ENCODE measurements at places on chromosomes 2 and 18. TPM values are rescaled to one million over a fixed set of nuclear protein-coding genes. Genes with fewer than 3 reads are reported as not detected.

- DNase-seq: no peak
Measured at GRCh38 chr2:179248024-179248348, 16.6 kb downstream of the SESTD1 start.

GRCh38 chr2:23159746-23160405, 225.1 kb upstream of the KLHL29 start:
- no peak for DNase-seq

GRCh38 chr2:40511661-40512213, 59.8 kb upstream of the SLC8A1 start:
- no peak for DNase-seq

DNA sequence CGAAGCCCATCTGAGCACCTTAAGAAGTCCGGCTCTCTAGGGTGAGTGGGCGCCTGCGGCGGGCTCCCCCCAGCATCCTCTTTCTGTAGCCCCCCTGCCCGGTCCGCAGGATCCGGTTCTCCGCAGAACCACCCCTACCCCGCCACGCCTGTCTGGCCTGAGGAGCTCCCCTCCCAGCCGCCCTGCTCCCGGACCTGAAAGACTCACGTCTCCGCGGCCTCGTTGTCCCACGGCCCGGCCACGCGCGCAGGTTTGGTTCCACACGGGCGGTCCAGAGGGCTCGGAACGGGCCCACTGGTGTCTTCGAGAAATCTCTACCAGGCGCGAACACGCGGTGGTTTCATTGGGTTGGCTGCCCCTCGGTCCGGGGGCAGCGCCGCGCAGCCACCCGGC, 237 bp downstream of the SLC39A6 start:
- no peak for DNase-seq

DNA sequence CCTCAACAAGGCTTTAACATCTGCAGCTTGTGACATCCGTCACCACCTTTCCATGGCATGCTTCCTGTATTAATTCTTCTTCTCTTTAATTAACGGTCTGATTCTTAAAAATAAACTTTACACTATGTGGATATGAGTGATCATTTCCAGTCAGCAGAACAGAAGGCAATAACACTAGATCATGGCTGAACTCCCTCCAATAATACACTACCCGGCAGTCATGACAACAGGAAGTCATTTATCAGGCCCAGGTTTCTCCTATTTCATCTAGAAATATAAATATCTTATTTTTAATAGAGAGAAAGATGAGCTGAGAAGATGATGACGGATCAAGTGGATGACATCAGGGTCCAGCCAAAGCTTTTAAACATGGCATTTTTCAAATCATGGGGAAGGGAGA, 792.2 kb downstream of the SLC4A3 start:
- no peak for DNase-seq

Gene TEX44
- not detected for total RNA-seq

Data from upper lobe of right lung (tissue), 1 donor.